Tibial artery (tissue), 4 donors: ENCODE measurements at places on chromosomes 12 and 14.
A peak's percentile ranks its signal among the peaks of the same experiment; 100 is the strongest.

DNA sequence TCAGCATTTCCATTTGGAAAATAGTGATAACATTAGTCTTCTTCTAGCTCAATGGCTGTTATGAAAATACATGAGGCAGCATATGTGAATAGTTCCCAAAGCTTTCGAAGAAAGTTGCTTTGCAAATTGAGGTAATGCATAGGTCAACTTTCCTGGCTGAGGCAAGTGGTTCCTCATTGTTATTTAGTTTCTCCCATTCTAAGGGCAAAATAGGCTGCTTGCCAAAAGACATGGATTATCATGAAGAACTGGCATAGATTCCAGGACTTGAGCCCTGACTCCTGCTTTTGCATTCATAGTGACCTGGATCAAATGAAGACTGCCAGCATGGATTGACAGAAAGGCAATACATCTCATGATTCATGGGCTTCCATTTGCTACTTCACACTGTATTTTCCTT is 35.7 kb downstream of the LRFN5 start:
- no peaks in the 10 kb centered on the region for H3K36me3 ChIP-seq
- no peak for DNase-seq
- no peak overlapping the region for H3K27ac ChIP-seq
- no peaks in the 10 kb centered on the region for H3K27me3 ChIP-seq
- H3K4me1 ChIP-seq, result no peaks in the 10 kb centered on the region
- H3K4me3 ChIP-seq, result no peak overlapping the region

DNA sequence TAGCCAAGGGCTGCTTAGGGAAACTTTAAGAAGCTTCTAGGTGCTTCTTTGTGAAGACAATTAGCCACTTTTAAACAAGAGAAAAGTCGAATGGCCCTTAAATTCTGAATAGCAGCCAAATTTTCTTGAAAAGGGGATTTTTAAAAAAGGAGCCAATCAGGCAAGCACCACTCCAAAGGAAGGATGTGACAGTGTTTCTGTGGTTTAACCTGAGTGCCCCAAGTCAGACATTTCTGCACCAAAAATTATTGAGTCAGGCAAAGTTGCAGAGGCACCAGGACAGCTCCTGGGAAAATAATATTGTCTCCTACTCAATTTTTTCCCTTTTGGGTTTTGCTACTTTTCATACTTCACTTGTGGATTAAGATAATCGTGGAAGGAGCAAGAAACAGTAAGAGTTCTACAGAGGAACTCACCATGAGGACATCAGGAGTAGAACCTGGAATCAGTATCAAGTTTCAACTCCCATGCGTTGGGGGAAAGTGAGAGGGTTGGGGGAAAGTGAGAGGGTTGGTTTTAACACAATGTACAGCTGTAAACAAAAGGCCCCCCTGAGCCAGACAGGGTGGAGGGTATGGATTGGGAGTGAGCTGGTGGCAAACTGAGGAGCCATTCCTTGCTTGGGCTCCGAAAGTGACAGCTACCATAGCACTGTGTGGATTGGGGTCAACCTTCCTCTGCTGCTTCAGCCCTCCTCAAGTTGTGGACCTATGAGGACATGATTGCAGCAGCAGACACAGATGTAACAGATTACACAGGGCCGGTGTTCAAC is 90.8 kb downstream of the SLC38A1 start:
- H3K4me1 ChIP-seq, result no peaks in the 10 kb centered on the region
- DNase-seq, result no peak
- no peak overlapping the region for H3K4me3 ChIP-seq
- H3K27ac ChIP-seq, result no peak overlapping the region

- DNase-seq, result no peak
- no peaks in the 10 kb centered on the region for H3K4me1 ChIP-seq
- no peak overlapping the region for H3K4me3 ChIP-seq
Observed at GRCh38 chr12:112762753-112763152, 28.8 kb upstream of the RPH3A start.

GRCh38 chr12:26623136-26623535 is 209.9 kb downstream of the ITPR2 start:
- no peaks in the 10 kb centered on the region for H3K4me1 ChIP-seq
- H3K27ac ChIP-seq, result no peak overlapping the region
- H3K27me3 ChIP-seq, result no peaks in the 10 kb centered on the region
- H3K36me3 ChIP-seq, result peaks cover 37% of the 10 kb centered on the region
- no peak for DNase-seq
- no peak overlapping the region for H3K4me3 ChIP-seq

DNA sequence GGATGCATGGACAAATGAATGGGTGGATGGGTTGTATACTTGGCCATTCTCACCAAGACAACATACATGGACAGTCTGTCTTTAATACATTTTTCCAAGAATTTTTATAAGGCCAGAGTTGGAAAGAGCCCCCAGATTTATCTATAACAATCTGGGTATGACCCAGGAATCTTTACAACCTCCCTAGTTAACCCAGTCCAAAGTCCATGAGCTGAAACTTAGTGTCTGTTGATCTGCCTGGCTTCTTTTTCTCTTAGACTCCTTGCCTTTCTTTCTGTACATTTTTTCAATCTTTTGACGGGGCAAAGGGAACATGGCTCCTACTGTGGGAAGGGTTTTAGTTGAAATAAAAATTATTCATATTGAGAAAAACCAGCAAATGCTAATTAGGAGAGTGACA is 740 bp downstream of the FGF23 start:
- no peaks in the 10 kb centered on the region for H3K36me3 ChIP-seq
- no peak for DNase-seq
- H3K4me1 ChIP-seq, result no peaks in the 10 kb centered on the region
- H3K27me3 ChIP-seq, result no peaks in the 10 kb centered on the region

DNA sequence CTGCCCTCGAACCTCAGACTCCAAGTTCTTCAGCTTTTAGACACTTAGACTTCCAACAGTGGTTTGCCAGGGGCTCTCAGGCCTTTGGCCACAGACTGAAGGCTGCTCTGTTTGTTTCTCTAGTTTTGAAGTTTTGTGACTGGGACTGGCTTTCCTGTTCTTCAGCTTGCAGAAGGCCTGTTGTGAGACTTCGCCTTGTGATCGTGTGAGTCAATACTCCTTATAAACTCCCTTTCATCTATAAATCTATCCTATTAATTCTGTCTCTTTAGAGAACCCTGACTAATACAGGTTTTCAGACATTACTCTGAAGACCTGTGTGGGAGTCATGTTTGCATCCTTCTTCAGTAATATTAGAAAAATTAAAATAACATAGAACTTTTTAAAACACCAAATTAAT is 289.1 kb downstream of the RMST start:
- no peaks in the 10 kb centered on the region for H3K27me3 ChIP-seq
- H3K36me3 ChIP-seq, result no peaks in the 10 kb centered on the region
- no peak overlapping the region for H3K4me3 ChIP-seq
- H3K4me1 ChIP-seq, result no peaks in the 10 kb centered on the region
- H3K27ac ChIP-seq, result no peak overlapping the region

DNA sequence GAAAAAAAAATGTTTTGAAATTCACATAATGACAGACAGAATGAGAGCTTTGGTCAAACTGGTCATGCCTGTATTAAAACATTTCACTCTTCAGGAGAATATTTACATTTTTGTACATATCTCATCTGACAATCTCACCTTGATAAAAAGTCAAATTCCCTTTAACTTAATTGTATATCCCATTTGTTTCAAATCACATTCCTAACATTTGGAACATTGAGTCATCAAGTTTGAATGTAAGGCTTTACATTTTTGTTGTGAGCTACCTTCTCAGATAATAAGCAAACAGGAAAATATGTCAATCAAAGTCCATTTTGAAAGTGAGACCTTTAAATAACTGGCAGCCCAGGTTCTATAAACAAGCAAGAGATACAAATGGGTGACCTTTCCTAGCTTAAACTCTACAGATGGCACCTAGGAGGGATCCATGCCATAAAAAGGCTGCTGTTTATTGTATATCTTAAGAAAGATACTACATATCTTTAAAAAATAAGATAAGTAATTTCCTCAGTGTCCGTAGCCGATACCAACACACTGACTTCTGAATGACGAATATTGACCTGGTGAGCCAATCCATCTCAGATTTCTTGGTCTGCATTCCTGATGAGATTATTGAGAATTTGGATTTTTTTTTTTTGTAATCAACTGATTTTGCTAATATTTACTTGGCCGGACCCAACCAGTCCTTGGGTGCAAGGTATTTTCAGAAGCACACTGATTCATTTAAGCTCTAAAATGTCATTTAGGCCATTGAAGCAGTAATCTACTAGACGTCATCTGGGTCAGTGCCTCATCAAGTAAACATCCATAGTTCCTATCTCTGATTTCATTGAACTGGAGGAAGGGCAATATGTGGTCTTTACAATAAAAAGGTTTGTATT is 259.6 kb downstream of the BTG1 start:
- H3K27ac ChIP-seq, result no peak overlapping the region
- no peaks in the 10 kb centered on the region for H3K27me3 ChIP-seq
- no peak for DNase-seq
- no peaks in the 10 kb centered on the region for H3K4me1 ChIP-seq
- no peak overlapping the region for H3K4me3 ChIP-seq

- H3K27me3 ChIP-seq, result no peaks in the 10 kb centered on the region
- H3K27ac ChIP-seq, result no peak overlapping the region
- no peak for DNase-seq
- no peaks in the 10 kb centered on the region for H3K36me3 ChIP-seq
- H3K4me3 ChIP-seq, result no peak overlapping the region
- no peaks in the 10 kb centered on the region for H3K4me1 ChIP-seq
Observed at GRCh38 chr12:87848248-87848868, 180.8 kb downstream of the C12orf50 start.

DNA sequence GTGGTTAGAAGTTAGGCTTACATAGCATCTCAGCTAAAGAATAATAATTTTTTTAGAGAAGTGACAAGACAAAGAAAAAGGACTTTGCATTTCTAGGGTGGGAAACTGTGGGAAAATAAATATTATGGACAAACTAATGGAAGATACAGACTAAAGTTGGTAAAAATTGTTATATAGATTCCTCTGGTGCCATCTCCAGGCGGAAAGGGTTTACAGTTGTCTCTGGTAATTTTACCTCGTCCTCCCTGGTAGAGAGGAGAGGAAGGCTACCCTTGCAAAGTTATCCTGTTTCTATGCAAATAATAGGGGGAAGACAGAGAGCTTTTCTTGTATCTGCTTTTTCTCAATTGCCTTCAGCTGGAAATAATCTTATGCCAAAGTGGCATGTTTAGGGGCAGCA is 5.2 kb downstream of the OR11G2 start:
- no peak overlapping the region for H3K4me3 ChIP-seq
- H3K27me3 ChIP-seq, result no peaks in the 10 kb centered on the region
- no peaks in the 10 kb centered on the region for H3K4me1 ChIP-seq
- DNase-seq, result no peak

DNA sequence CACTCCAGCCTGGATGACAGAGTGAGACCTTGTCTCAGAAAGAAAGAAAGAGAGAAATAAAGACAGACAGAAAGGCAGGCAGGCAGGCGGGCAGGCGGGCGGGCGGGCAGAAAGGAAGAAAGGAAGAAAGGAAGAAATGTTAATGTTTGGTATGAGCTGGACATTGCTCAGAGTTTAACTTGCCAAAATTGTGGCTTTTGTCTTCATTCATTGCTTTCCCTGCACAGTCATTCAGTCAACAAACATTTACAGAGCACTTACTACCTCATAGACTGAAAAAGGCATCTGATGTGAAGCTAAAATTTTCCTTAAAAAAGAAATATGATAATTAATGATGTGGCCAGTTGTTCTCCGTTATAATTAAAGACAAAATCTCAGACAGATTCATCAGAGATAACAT is 247.1 kb downstream of the SPTSSA start:
- DNase-seq, result no peak
- no peaks in the 10 kb centered on the region for H3K36me3 ChIP-seq
- H3K27me3 ChIP-seq, result peaks cover 4% of the 10 kb centered on the region
- no peak overlapping the region for H3K27ac ChIP-seq
- H3K4me1 ChIP-seq, result no peaks in the 10 kb centered on the region
- H3K4me3 ChIP-seq, result no peak overlapping the region

DNA sequence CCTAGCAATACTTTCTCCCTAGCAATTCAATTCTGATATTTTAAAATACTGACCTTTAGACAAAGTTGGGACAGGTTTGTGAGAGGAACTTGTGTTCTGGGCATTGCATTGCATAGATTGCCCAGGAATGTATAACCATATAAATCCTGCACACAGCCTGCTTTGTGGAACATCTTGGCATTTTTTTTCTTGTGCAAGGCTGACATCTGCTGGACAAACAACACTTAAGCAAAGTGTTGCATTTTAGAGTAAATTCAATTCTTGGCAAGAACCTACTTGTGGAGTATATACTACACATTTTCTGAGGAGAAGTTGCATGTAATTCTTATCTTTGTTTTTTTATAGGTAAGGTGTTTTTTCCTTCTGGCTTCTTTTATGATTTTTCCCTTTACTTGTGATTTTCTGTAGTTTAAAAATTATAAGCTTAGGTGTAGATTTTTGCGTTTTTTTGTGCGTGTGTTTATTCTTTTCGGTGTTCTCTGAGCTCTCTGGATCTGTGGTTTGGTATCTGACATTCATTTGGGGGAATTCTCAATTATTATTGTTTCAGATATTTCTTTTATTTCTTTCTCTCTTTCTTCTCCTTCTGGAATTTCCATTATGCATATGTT is 26.4 kb downstream of the TESPA1 start:
- H3K36me3 ChIP-seq, result no peaks in the 10 kb centered on the region
- no peaks in the 10 kb centered on the region for H3K4me1 ChIP-seq
- H3K4me3 ChIP-seq, result no peak overlapping the region
- no peak overlapping the region for H3K27ac ChIP-seq
- DNase-seq, result no peak

- H3K4me3 ChIP-seq, result no peak overlapping the region
- no peaks in the 10 kb centered on the region for H3K27me3 ChIP-seq
- no peak for DNase-seq
- H3K27ac ChIP-seq, result no peak overlapping the region
- no peaks in the 10 kb centered on the region for H3K4me1 ChIP-seq
Observed at GRCh38 chr14:87397499-87397898, 595.5 kb downstream of the GALC start.

GRCh38 chr12:130977046-130977742 is 23.5 kb downstream of the ADGRD1 start:
- H3K4me3 ChIP-seq, result no peak overlapping the region
- no peaks in the 10 kb centered on the region for H3K27me3 ChIP-seq
- peaks cover 6% of the 10 kb centered on the region for H3K36me3 ChIP-seq
- no peak for DNase-seq

- peaks cover 55% of the 10 kb centered on the region for H3K4me1 ChIP-seq
- peak overlapping the region; percentile 92 for H3K27ac ChIP-seq
- H3K4me3 ChIP-seq, result no peak overlapping the region
Observed at GRCh38 chr12:6548966-6549683, 6.7 kb downstream of the IFFO1 start.

DNA sequence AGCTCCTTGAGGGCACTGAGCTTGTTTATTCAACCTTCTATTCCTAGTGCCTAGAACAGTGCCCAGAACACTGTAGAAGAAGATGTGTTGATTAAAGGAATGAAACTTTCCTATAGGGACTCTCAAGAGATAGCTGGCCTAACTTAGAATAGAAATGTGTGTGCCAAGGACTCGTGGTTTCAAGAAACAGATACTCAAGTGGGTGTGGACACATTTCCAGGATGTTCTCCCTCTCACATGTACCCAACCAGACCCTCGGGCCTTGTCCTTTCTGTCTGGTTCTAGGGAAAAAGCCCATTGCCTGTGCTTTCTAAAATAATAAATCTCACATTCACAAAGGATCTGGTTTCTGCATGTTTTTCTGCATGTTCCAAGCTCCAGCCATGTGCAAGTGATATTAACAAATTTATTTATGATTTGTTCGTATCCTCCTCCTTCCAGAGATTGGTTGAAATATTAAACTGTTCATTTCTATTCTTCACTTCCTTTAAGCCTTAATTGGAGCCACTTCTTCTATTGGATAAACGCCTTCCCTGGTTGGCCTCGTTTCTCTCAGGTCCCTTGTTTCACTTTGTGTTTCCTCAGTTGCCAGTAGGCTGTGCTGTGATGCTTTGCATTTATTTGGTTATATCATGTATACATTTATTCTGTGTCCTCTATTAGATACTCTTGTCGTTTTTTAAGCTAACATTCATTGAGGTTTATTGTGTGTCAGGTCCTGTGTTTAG is 89.8 kb downstream of the CRADD start:
- H3K36me3 ChIP-seq, result no peaks in the 10 kb centered on the region
- H3K4me3 ChIP-seq, result no peak overlapping the region
- H3K27ac ChIP-seq, result peak overlapping the region; percentile 23
- peak; percentile 32 for DNase-seq
